ENCODE measurements at places on chromosomes 7 and 10.

- peak; percentile 66 for DNase-seq
Measured at GRCh38 chr10:12902135-12902572, 99.4 kb downstream of the CCDC3 start.

- no peak for DNase-seq
Measured at GRCh38 chr7:1851721-1852516, 181.8 kb downstream of the ELFN1 start.

GRCh38 chr7:79199266-79199665, 254.2 kb downstream of the MAGI2 start:
- DNase-seq, result no peak

DNA sequence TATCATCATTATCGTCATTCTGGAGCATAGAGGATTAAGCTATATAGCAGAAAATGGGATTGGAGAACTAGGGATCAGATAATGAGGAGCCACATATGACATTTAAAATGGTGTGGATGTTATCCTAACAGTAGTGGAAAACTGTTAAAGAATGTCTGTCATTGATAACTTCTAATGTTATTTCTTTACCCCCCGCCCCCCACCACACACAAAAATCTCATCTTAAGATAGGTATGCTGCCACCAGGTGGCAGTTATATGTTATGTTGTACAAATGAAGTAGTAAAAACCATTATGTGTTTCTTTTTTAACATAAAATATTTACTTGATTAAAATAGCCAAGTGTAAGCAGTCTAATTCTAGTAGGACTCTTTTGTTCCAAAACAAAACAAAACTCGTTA, 13.0 kb downstream of the AKAP9 start:
- DNase-seq, result no peak

- DNase-seq, result no peak
Measured at GRCh38 chr10:24951201-24952142, 934 bp downstream of the PRTFDC1 start.

- DNase-seq, result no peak
Measured at GRCh38 chr7:2037301-2037807, 195.4 kb downstream of the MAD1L1 start.

- DNase-seq, result no peak
Measured at GRCh38 chr7:137691566-137691965, 155.2 kb downstream of the DGKI start.

- no peak for DNase-seq
Measured at GRCh38 chr7:13115157-13115772, 427.8 kb downstream of the ARL4A start.

DNA sequence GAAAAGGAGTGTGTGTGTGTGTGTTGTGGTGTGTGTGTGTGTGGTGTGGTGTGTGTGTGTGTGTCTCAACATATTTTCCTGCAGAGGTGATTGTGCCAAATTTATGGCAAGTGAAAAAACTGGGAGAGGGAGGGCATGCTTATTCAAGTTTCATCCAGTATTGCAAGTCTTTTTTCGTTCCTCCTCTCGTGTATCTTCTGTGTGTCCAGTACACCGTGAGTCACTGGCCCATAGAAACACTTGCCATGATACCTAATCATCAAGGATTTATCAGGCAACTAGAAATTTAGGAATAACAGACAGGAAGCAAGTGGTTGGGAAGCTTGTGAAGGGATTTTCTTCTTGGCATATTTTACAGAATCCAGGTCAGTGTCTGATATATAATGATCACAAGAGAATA, 820.5 kb downstream of the GATA3 start:
- no peak for DNase-seq

GRCh38 chr7:137656850-137657232, 189.9 kb downstream of the DGKI start:
- DNase-seq, result no peak

- DNase-seq, result no peak
Measured at GRCh38 chr7:16455591-16455990, 9.9 kb downstream of the SOSTDC1 start.
